ENCODE measurements at places on chromosomes 13 and 19. TPM values are rescaled to one million over a fixed set of nuclear protein-coding genes. Genes with fewer than 3 reads are reported as not detected.

IGFL2 gene
- total RNA-seq: not detected

TINCR gene
- total RNA-seq: 0.23 TPM

LILRA6 gene
- not detected for total RNA-seq

SHISA7 gene
- not detected for total RNA-seq

IFNL1 gene
- 0.51 TPM for total RNA-seq

PPM1N gene
- total RNA-seq: 3.1 TPM

WTIP gene
- total RNA-seq: 0.60 TPM

UBE2L5 gene
- 0.11 TPM for total RNA-seq

PSPN gene
- total RNA-seq: 1.8 TPM

ZNF442 gene
- 1.7 TPM for total RNA-seq

CPB2 gene
- not detected for total RNA-seq

MCEMP1 gene
- not detected for total RNA-seq

ZNF99 gene
- not detected for total RNA-seq

CYP4F8 gene
- total RNA-seq: not detected

GRIK5 gene
- total RNA-seq: 1.6 TPM

KIR2DL3 gene
- total RNA-seq: not detected

SMIM24 gene
- 0.49 TPM for total RNA-seq

ELSPBP1 gene
- not detected for total RNA-seq

Measured in activated CD4-positive, alpha-beta T cell treated with anti-CD3 and anti-CD28 coated beads for 36 hours (primary cell).